Epithelial cell of prostate (primary cell): ENCODE measurements at places on chromosomes 6 and 20.

GRCh38 chr6:43769526-43770371 lies at the start of gene VEGFA:
VEGFA (plus strand) TSS chr6:43770211.
- peak; percentile 45 for DNase-seq

DNA sequence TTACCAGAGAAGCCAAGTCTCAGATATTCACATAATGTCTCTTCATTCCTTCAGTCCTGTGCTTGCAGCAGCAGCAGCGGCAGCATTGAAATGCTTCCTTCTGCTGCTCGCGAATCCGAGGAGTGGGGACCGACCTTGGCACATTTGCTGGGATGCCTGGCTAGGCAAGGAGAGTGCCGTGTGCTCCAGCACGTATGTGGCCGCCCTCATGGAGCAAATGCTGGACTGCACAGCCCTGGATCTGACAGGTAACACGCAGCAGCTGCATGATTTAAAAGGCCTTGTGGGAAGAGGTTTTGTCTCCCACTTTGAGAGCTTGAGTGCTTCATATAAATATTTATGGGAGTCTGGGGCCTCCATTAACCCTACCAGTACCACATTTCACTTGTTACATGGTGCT lies 9.9 kb downstream of the MAFB start:
- no peak for DNase-seq

GRCh38 chr6:43915208-43915869 lies 145.3 kb downstream of the VEGFA start:
- no peak for DNase-seq

GRCh38 chr6:160198606-160199211 lies 59.9 kb downstream of the SLC22A2 start:
- DNase-seq, result no peak

- no peak for DNase-seq
Observed at GRCh38 chr6:14396826-14397517, 279.4 kb downstream of the CD83 start.

DNA sequence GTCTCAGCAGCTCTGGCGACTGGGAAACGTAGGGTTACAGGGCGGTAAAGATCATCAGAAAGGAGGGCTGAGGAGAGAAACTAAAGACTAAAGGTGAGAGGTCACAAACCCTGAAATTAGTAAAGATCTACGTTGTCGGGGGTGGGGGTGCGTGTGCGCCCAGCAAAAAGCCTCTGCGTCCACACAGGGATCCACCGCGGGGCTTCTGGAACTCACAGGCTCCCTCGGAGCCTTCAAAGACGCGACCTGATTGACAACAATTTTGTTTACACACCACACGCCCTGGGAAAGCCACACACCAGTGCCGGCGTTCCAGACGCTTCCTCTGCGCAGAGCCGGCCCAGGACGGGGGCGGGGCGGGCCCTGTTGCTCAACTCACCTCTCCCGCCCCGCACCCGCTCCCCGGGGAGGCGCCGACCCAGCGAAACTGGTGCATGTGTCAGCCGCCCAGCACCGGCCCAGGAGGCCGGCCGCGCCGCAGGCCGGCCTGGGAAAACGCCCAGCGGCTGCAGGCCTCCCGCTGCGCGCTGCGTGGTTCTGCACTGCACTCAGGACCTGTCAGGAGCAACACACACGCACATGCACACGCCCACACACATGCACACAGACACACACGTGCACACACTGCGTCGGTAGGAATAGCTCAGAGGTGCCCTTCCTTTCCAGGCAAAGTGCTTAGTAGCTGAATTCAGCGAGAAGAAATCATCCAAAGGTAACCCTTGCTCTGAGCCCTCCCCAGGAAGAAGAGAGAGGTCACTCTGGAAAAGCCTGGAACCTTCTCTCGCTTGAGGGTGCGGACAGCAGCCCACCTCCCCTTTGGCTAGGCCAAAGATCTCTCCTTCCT lies 57.2 kb upstream of the ARID1B start:
- peak; percentile 81 for DNase-seq

DNA sequence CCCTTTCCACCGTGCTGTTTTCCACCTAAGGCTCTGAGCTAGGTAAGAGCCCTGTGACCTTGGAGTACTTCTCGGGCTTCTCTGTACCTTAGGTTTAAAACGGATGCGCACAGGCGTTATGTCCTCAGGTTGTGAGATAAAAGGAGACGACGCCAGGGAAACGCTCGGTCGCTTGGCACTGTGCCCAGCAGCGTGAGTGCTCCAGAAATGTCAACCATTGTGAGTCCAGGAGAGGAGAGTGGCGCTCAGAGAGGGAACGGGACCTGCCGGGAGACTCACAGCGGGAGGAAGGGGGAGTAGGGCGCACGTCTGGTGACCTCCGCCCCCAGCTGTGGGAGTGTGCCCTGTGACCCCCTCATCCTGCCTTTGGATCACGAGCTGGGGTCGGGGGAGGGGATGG lies 33.8 kb upstream of the SCRT2 start:
- no peak for DNase-seq

DNA sequence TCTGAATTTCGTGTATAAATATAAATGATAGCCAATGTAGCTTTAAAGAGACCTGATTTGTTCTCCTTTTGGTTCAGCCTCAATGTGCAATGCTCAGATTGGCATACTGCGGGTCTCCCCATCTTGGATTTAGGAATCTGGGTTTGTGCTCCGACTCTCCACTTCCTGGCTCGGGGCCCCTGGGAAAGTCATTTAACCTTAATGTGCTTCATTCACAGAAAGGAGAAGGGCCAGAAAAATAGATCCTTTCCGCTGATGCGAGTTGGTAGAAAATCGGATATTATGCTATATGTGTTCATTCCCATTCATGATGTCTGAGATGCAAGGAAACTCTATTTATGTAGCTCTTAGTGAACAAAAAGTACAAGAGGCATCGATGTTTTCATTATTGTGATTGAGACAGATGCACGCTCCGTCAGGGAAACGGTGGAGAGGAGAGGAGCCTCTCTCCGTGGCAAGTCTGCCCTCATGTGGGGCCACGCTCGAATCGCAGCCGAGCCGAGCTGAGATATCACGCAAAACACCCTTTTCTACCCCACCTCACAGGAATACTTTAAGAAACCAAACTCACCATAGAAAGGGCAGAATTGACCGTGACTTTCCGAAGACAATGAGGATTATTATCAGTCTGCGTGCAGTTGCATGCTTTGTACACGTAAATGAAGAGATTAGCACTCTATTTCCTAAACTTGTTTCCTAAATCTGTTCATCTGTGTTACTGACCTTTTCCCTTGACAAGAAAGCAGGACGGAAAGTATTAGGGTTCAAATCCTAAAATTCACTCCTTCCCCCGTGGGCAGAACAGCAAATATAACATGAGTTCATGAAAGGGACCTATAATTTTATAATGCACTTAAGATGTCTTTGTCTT lies 136.6 kb downstream of the COL9A1 start:
- no peak for DNase-seq
